Left forelimb (tissue), 1 donor: ENCODE measurements at places on chromosomes 1 and 21.
A peak's percentile ranks its signal among the peaks of the same experiment; 100 is the strongest.

GRCh38 chr1:70228670-70229069 lies 7.5 kb downstream of the SRSF11 start:
- DNase-seq: no peak

GRCh38 chr1:221778535-221779142 lies 36.8 kb upstream of the DUSP10 start:
- no peak for DNase-seq

DNA sequence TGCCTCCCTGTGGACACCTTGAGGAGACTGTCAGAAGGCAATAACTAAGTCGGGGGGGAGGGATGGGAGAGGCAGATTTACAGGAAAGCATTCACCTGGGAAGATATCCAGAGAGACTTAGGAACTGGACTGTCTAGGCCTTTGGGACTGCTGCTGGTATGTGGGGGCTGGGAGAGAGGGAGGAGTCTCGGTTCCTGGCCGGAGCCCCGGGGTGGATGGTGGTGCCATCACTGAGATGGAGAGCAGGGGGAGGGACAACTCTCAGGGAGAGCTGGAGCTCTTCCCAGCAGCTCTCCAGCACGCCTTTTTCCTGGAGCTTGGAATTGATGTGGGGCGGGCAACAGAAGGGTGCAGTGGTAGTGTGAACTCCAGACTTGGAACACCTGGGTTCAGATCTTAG lies 22.1 kb downstream of the PTPRF start:
- no peak for DNase-seq

- DNase-seq: no peak
Measured at GRCh38 chr1:172167796-172168596, 252.5 kb upstream of the C1orf105 start.

DNA sequence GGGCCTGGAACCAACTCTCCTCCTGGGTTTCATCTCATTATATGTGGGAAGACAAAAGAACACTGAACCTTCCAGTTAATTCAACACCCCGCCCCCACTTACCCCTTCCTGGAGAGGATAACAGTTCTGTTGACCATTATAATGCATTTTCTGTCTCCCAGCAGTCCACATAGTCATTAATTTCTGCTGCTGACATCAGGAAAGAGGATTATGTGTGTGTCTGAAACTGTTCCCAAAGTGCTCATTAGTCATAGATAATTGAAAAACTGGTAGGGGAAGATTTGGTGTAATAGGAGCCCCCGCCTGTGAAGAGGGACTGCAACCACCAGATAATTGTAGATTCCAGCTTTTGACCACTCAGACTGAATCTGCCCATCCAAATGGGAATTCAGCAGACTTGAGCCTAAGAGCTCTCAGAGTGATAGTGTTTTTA lies 208.7 kb downstream of the FGGY start:
- DNase-seq: no peak

DNA sequence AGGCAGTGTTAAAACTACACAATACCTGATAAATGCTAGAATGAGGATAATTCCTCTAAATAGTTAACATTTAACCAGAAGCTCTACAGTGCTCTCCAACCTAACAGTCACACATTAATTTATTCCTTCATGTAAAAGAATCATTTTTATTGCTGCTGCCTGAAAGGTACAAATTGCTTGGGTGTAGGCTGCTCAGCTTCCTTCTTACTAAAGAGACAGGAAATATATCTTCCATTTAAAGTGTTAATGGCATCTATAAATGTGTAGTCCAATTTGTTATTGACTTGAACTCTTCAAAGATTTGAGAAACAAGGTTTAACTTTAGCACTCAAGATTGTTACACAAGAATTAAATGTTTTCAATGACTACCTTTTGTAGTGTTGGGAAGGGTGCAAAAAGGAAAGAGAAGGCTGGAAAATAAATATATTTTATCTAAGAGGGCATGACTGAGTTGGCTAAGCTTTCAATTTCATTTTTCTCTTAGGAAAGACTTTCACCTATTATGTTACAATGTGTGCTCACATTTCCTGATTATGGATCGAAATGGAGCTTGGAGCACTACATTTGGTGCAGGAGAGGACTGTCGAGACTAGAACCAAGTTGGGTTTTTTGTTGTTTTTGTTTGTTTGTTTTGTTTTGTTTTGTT lies 105.5 kb upstream of the CACYBP start:
- no peak for DNase-seq

DNA sequence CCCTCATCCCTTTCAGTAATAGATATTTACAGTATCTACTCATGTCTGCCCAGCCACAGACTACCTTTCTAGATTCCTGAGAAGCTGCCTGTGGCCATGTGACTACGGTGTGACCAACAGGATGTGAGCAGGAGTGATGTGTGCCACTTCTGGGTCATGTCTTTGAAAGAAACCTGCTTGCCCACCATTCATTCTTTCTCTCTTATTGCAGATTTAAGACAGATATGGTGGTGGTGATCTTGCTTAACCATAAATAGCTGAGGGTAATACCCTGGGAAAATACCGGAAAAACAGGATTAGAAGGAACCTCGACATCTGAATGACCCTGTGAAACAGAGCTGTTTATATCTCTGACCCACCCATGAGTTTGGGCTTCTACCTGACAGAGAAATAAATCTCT lies 41.6 kb upstream of the GUCA2A start:
- DNase-seq: no peak

DNA sequence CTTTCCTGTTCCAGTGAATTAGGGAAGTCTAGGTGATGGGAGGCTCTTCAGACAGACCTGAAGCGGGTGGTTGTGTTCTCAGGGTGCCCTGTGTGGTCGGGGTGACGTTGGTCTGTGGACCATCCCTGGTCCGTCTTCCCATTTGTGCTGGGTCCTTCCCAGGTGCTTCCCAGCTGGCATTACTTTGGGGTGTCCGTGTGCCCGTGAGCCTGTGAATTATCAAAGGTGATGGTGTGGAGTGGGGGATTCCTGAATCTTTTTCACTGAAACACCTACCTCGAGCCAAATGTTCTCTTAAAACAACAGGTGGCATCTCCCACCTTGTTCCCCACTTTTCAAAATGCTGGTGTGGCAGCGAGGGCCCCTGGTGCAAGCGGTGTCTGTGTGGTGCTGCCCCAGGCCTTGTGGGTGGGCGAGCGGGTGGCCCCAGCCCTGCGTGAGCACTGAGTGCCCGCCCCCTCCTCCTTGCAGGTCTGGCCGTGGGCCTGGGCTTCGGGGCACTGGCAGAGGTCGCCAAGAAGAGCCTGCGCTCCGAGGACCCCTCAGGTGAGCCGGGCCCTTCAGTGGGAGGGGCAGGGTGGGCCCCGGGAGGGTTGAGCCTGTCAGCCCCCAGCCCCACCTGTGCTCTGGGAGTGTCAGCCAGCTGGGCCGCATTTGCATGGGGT lies 37.0 kb downstream of the COQ8A start:
- DNase-seq: peak; percentile 61

GRCh38 chr1:15501208-15502032 lies 22.6 kb downstream of the CASP9 start:
- no peak for DNase-seq

DNA sequence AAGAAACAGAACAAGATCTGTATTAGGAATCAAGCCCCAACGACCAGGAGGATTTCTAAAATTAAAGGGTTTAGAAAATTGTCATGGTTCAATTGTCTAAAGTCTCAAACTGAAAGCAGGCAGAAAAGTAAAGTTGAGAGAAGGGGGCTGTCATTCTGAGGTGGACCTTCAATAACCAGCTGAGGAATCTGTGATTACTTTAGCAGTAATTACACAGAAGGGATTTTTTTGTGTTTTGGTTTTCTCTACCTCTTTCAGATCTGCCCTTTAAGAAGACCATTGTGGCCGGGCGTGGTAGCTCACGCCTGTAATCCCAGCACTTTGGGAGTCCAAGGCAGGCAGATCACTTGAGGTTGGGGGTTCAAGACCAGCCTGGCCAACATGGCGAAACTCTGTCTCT lies 17.4 kb downstream of the AIDA start:
- no peak for DNase-seq

- DNase-seq: no peak
Measured at GRCh38 chr1:34740161-34740868, 14.5 kb upstream of the GJB5 start.

GRCh38 chr1:239617731-239618130 lies 231.4 kb downstream of the CHRM3 start:
- DNase-seq: no peak

- no peak for DNase-seq
Measured at GRCh38 chr1:26391450-26391849, 18.9 kb upstream of the ZNF683 start.

GRCh38 chr1:69451196-69451595 lies 116.5 kb upstream of the LRRC7 start:
- no peak for DNase-seq

GRCh38 chr1:112676543-112676942 lies 2.1 kb downstream of the MOV10 start:
- no peak for DNase-seq

DNA sequence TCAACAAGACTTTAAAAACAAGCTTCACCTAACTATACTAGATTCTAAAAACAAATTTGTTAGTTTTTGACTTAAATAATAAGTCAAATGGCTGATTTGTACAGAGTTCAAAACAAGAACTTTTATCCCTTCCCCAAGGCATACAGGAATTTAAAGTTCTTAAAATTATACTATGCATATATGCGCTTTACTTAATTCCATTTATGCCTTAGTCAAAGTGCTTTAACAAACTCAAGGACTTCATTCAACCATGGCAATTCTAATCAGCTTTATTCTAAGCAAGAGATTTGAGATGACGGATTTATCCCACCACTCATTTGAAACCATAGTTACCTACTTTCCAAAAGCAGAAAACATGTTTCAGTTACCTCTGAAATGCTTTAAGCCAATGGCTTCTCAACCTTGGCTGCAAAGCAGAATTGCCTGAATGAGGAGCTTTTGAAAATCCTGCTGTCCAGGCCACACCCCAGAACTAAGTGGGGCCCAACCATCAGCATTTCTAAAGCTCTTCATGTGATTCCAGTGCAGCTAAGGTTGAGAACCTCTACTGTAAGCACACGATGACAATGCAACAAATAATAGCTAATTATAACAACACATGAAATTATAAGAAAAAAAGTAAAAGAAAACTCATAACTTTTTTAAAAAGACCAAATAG lies 44.6 kb downstream of the TTLL7 start:
- DNase-seq: no peak

- DNase-seq: no peak
Measured at GRCh38 chr1:19797827-19798226, 1.9 kb downstream of the TMCO4 start.

DNA sequence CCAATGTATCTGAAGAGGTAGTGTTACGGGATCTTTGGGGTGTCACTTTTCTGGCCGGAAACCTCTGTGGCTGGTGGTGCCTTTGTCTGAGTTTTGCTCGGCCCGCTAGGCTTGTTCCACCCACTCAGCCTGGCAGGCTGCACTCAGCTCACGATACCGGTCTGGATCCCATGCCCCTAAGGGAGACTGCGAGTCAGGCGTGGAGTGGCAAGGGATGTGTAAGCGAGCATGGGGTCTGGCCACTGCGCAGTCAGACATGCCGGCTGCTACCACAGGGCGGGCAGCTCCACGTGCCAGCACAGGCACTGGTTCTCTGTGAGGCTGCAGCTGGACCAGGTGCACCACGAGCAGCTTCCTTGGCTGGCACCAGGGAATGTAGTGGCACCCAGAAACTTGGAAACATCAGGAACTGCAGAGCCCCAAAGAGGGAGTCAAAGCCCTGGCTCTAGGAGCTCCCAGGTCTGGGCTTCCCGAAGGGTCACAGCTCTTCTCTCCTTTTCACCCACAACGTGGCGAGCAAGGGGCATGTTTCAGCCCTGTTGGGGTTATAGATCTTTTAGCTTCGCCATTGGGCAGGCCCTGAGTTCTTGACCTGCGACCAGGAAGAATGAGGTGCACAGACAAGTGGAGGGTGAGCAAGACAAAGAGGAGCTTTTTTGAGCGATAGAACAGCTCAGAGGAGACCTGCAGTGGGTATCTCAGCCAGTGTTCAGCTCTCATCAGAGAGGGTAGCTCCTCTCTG lies 23.8 kb upstream of the LRRC8C start:
- DNase-seq: no peak

DNA sequence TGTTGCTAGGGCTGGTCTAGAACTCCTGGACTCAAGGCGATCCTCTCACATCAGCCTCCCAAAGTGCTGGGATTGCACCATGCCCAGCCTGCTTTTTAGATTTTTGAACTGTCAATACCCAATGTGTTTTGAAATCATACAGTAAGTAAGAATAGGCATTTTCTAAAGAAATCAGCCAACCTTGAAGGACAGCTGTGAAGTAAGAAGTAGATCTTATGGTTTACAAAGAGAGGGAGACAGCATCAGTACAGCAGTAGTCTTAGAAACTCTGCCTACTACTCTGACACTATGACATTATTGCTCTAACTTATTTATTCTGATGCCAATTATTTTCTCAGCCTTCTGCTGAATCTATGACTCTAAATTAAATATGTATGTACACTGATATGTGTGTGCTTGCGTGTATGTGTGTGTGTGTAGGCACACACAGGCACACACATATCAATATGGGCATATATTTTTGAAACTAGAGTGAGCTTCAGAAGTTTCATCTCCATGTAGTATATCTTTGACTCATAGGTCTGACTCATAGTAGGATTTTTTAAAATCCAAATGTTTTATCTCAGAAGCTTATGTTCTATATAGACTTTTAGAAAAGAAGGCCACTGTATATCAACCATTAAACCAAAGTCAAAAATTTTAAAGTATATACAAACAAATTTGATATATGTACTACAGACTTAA lies 140.4 kb downstream of the COL24A1 start:
- no peak for DNase-seq

DNA sequence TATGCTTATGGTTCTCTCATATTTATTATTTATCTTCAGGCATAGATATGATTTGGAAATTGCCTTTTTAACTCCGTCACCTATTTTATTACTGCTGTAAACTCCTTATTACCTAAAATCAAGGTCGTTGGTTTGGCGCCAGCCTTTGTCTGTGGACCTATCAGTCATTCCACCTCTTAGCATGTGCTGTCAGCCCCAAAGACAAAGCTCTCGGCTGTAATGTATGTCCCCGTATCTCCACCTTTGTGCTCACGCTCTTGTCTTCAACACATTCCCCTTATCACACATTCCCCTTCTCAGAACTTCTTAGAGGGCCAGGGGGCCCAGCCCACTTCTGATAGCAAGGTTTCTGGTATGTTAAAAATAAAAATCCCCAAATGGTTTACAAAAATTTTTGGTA lies 342.2 kb downstream of the RYR2 start:
- no peak for DNase-seq

DNA sequence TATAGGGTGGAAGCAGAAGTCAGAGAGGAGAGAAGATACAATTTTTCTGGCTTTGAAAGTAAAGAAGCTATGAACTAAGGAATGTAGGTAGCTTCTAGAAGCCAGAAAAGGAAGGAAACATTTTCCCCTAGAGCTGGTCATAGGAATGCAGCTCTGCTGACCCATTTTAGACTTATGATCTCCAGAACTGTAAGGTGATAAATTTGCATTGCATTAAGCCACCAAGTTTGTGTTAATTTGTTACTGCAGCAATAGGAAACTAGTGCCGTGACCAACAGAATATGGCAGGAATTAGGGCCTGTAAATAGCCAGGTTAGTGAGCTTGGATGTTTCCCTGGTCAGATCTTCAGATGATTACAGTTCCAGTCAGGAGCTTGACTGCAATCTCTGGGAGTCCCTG lies 244.3 kb upstream of the C1orf105 start:
- no peak for DNase-seq

- no peak for DNase-seq
Measured at GRCh38 chr1:92094090-92094489, 13.9 kb downstream of the BTBD8 start.
